ENCODE measurements at places on chromosomes 6 and 20.

GRCh38 chr20:59376109-59376841 lies 75.9 kb downstream of the EDN3 start:
- no peak for DNase-seq

DNA sequence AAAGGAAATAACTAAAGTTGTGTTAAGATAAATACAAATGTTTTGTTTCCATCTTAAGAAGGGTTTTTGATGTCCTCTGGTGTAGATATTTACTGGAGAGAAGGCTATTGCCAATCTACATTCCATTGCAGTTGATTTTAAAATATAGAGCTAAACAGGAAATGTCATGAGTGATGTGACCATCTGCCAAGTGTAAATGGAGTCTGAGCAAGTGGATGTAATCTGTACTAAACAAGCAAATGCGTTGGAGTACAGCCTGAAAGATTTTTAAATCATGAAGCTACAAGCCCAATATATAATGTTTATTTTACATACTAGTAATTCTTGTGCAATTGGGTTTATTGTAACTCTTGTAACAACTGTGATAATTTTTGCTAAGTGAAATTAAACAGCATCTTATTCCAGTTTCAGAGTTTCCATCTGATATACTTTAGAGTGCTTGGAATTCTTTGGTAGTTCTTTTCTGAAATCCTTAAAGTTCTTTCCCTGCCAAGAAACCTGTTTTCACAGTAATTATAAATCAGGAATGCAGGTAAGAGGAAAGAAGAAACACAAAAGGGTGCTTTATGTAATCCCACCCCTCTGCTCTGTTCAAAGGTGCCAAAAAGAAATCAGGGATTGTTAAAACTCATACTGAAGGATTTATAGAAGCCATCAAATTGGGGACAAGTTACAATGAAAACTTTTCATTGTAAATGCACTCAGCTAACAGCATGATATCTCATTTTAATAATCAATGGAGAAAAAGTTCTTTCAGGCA lies 47.2 kb upstream of the FLRT3 start:
- DNase-seq: no peak

DNA sequence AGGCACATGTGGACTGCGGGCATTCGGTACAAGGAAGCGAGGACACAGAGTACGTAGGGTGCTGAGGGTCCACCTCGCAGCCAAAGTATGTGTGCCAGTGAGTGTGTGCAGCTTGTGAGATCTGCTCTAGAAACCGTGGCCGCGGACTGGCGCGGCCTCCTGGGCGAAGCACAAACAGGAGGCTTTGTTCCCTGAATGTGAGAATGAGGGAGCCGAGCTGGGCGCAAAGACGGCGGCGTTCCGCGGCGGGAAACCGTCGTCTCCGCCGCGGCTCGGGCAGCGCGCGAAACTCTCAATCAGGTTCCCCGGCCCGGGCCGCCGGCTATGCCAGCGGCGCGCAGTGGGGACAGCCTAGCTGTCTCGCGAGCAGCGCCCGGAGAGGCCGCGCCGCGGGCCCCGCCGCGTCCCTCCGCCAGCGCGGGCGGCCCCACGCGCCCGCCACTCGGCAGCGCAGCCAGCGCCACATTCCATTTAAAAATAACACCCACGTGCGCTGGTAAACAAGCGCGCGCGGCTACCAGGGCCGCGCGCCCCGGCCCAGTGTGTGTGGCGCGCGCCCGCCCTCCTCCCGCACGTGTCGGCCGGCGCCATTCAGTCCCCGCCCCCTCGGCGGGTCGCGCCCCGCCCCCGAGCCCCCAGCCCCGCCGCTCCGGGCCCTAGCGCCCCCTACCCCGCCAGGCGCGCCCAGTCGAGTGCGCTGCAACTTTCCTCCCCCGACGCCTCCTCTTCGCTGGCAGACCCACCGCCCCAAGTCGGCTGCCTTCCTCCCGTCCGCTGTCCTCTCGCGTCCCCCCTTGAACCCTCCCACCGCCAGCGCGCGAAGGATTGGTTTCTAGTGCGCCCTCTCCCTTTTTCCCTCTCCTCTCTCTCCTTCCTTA lies 3.0 kb upstream of the FOXO3 start:
- DNase-seq: peak; percentile 93

GRCh38 chr20:461254-462198 lies 807 bp downstream of the TBC1D20 start:
- DNase-seq: peak; percentile 86

DNA sequence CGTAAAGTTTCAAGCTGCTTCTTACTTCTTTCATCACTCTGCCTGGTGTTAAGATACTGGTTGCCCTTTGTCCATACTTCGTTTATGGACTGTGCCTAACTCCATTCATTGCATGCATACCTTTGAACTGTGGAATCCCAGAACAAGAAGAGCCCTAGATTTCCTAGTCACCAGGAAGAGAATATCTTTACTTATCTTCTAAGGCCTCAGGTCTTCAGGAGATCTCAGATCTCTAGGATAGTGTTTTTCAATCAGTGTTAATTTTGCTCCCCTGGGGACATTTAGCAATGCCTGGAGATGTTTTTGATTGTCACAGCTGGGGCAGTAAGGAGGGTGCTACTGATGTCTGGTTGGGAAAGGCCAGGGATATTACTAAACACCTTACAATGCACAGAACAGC lies 35.5 kb upstream of the GJA1 start:
- no peak for DNase-seq

DNA sequence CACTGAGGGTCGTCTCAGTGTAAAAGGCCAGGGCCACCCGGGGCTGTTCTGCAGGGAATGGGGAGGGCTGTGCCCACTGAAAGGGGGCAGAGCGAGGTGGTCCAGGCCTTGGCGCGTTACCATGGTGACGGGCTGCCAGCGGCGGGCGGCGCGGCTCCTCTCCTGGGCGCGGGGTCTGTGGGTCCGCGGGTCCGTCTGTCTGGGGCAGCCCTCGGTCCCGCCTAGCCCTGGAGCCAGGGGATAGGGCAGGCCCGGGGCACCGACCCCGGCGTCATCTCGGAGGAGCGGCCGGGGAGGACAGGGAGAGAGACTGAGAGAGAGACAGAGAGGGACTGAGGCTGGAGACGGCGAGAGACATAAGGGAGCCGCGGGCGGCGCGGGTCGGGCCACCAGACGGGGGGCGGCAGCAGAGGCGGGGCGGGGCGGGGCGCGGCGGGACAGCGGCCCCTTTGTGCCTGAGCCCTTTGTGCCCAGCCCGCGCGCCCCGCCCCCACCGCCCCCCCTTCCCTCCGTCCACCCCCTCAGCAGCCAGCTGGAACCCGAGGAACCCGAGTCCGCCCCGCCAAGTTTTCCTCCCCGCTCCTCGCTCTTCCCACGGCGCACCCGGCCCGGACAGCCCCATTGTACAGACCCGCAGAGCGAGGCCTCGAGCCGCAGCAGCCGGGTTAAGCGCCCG lies at the start of gene KIAA1755:
Gene KIAA1755, minus strand, starts transcription at position 358 of the 676 bp plus-strand sequence. Its CDS starts 235 bp downstream, at position 123.
- peak; percentile 86 for DNase-seq

- no peak for DNase-seq
These were observed 17.5 kb downstream of the KIF16B start for GRCh38 chr20:16555754-16556153.

DNA sequence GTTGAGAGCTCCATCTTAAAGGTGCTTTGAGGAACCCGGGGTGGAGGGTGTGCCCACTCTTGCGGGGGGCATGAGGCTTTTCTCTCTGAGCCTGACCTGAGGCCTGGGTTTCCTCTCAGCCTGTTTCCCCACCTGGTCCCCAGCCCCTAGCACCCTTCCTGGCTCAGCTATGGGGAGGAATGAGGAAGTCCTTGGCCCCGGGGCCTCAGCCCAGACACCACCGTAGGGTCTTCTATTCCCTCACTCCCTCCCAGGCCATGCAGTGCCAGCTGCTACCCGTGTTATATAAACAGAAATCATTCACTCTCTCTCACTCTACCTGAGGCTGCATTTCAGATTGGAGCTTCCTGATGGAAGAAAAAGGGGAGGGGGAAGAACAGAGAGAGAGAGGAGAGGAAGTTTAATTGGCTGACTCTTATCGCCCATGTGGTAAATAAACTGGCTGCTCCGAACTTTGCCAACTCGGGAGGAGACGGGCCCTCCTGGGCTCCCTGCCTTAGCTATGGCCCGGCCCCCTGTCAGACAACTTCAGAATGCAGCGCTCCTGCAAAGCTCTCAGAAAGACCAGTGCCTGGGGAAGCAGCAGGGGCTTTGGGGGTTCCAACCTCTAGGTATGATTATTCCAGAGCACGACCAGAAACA lies 2.8 kb downstream of the CDH22 start:
- DNase-seq: no peak

- DNase-seq: no peak
These were observed 140.3 kb downstream of the COL12A1 start for GRCh38 chr6:75065523-75065922.

DNA sequence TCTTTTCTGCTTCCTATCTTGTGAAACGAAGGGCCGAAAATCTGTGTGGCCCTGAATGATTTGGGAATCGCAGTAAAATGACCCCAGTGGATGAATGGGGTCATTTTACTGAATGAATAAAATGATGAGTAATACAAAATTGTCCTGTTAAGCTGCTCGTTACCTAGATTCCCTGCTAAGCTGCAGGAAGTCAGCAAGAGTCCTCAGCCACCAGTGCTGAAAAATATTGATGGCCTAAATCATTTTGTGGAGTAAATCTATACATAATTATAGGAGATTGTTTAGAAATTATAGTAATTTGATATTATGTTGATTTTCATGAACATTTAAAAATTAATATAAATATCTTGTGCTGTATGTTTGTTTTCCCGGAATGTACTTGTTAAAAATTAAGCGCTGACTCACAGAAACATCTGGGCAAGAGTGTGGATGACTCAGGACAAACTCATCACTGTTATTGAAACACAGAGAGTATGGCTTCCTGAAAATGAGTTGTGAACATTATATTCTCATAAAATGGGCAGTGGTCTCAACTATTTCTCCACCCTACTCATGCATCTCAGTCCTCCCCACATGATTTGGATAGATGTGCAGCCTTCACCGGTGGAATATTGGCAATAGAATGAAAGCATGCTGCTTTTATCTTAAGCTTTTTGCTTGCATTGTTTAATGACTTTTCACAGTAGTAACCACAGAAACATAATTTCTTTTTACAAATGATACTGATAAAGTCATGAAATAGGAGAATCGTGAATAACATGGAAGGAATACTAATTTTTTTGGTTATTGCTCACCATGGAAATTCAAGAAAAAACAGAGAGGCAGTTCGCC lies 36.2 kb upstream of the RGS17 start:
- DNase-seq: no peak

GRCh38 chr6:148565321-148565926 lies 181.4 kb upstream of the UST start:
- DNase-seq: no peak

DNA sequence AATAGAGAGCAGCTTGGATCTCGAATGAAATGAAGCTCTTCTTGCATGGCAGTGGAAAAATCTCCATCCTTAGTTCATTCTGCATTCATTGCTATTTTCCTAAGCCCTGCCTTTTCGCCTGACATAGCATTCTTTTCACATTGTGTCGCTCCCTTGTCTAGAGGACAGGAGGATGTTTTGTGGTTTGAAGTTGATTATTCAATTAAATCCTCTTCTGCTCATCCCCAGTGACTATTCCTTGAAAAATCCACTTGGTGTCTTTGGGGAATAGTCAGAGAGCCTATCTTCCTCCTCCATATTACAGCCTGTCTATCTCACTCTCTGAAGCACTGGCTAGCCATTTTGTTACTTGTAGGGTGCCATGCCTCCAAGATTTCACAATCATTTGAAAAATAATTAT lies 161.2 kb downstream of the KLHL32 start:
- DNase-seq: no peak

GRCh38 chr6:145529582-145529981 lies 205.7 kb downstream of the EPM2A start:
- no peak for DNase-seq

DNA sequence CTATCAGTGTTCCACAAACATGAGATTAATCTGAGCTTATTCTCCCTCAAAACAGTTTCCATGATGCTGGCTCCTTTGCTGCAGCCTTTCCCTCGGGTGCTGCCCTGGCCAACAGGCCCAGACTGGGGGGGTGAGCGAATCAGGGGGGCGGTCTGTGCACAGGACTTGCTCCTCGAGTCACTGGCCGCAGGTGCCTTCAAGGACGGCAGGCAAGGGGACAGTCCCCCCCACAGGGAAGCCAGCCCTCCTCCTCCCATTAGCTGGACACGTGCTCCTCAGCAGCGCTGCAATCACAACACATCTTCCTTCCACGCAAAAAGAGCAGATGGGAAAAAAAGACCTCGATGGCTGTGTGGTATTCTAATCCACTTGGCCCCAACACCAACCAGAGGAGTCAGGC lies 10.0 kb downstream of the YTHDF1 start:
- DNase-seq: no peak

All from posterior vena cava (tissue), 2 donors.